ENCODE measurements at places on chromosomes 3 and 15.

DNA sequence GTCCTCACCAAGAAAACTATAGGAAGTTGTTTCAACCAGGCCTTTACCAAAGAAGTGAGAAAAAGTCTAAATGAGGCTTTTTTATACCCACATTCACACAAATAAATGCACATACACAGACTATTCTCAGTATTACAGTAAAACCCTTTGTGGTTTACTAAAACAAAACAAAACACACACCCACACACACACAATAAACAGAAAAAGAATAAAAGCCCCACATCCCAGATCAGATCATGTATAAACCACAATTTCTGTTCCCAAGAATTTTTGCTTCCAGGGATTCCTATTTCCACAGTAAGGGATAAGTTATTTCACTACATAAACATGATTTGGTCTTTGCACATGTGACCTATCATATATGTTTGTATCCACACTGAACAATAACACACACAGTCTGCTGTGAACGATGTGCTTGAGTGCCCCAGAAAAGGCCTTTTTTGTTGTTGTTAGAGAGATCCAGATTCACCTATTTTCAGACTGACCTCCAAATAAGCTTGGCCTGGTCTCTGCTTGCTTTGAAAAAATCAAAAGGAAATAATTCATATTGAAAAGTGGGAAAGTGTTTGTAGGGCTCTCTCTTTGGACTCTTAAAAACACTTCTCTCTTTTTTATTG is 283.4 kb upstream of the ATP11B start:
- no peak for DNase-seq

- no peak for DNase-seq
These were observed 420.0 kb upstream of the CBLB start for GRCh38 chr3:106288781-106289180.

DNA sequence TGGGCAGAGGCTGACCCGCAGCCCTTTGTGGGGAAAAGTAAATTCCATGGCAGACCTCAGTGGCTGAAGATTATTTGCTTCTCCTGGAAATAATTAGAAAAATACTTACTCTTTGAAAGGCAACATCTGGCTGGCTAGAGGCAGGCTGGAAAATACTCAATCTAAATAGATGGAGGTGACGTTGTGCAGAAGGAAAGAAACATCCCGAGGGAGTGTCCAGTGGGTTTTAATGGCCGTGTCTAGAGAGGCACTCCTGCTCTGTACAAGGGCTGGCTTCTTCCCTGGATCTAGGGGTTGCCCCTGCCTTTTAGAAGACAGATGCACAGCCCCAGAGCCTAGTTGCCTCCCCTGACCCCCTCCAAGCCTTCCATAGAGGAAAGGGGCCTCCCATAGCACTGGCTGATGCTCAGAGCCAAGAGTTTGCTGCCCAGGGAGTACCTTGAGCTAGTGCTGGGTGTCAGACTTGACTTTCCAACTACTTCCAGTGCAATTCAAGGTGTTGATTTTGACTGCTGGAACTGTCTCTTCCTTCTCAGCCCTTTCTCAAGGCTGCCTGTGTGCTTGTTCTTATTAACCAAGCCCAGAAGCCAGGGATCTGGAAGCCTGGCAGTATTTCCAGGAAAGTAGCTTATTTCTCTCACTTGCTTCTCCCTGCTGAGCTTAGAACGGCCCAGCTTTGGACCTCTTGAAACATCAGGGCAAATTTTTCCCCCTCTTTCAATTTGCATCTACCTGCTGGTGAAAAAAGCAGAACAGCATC is 27.4 kb downstream of the CGNL1 start:
- no peak for DNase-seq

DNA sequence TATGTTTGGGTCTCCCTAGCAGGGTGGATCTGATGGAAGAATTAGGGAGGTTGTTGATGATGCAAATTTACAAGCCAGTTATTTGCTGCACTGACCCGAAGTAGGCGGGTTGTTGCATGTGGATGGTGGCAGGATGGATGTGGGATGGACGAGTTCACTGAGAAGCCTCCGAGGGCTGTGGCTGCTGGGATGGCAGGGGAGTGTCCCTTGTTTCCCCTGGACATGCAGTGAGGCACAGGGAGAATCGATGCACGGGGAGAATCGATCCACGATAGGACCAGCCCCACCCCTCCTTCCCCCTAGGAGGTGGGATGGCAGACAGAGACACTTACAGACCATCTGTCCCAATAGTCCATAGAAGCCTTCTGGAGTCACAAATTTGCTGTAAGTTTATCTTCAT is 31.0 kb upstream of the KLF13 start:
- DNase-seq = no peak

GRCh38 chr3:155491696-155492095 is 198.2 kb upstream of the STRIT1 start:
- DNase-seq = no peak

- no peak for DNase-seq
These were observed 184.6 kb upstream of the TRIM42 start for GRCh38 chr3:140493271-140493670.

- DNase-seq = no peak
These were observed 181.6 kb upstream of the RASGRP1 start for GRCh38 chr15:38746211-38746610.

DNA sequence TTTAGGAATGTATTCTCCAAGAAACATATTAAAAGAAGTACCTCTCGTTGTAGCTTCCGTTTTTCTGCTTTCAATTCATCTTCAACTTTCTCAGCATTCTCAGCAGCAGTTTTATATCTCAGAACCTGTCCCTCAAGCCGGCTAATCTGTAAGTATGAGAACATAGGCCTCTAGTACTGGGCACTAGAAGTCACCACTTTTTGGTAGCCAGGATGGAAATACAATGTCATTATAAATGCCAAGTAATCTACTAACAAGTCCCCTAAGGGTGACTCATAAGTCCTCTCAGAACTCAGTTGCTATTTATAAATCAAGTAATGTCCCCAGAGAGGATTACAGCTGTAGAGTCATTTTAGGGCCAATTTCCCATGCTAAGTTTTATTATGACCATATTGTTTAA is 61.1 kb downstream of the MLH1 start:
- DNase-seq = no peak

- DNase-seq = no peak
These were observed 3.7 kb downstream of the ACVR2B start for GRCh38 chr3:38457111-38458003.

DNA sequence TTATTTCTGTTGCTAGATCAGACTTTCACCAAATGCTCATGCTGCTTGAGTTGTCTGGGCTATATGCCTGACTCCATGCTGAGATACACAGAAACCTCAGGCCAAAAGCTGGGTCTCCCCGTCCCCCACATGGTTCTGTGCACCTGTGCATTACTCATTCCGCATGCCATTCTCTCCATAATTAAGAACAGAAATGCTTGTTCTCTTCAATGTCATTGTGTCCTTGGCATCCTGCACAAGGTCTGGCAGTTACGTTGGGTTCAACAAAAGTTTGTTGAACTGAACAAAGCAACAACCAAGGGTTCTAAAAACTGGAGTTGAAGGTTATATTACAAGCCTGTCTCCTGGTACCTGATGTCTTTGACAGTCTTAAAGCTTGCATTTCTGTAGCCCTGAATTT is 177.5 kb downstream of the FNDC3B start:
- no peak for DNase-seq

- DNase-seq = no peak
These were observed 554.8 kb downstream of the NAALADL2 start for GRCh38 chr3:175413926-175414325.

DNA sequence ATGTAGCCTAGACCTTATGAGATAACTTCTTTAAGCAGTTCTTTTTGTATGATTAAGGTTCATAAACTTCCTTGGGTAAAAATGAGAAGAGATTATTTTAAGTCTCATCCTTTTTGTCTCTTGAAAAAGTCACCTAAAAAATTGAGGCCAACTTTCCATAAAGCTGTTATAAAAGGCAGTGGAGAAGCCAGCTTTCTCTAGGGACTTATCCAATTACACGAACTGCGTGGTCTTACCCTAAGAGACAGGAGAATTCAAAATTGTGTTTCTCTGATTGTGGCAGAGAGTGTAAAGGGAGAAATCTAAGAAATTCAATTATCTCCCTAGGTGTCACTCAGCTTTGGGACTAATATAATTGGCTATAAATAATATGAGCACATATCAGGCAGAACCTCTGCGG is 262.0 kb downstream of the SHOX2 start:
- no peak for DNase-seq

- no peak for DNase-seq
These were observed 701 bp downstream of the SGO1 start for GRCh38 chr3:20185331-20185678.

GRCh38 chr3:12758025-12758781 is 856 bp downstream of the TMEM40 start:
- no peak for DNase-seq

GRCh38 chr3:37093481-37093880 is 80.9 kb downstream of the LRRFIP2 start:
- DNase-seq = no peak

- DNase-seq = no peak
These were observed 4.4 kb downstream of the CPLX3 start for GRCh38 chr15:74830868-74831267.

DNA sequence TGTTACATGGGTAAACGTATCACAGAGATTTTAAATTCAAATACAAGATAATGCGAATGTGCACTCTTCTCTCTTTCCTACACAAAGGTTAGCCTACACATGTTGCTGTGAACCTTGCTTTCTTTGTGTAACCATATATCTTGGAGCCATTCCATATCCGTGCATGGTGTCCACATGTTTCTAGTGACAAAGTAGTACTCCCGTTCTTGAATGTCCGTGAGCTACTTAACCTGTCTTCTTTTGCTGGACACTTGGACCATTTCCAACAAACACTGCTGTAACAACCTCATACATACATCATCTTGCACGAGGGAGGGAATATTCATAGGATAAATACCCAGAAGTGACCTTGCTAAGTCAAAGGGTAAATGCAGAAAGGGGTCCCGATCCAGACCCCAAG is 75.0 kb downstream of the STRIT1 start:
- DNase-seq = no peak

DNA sequence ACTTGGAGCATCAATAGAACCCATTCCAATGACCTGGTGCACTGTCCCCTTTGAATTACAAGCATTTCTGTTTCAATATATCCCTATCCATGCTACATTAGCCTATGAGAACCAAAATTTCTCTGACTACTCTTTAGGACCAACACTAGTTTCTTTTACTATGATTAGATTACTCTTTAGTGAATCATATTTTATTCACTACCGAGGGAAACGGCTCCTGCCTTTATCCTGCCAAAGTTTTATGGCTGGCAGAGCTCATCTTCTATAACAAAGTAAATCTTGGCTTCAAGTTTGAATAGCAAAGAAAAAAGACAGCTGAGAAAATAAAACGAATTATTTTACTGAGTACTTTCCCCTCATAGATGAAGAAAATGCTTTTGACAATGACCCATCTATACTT is 120.9 kb downstream of the SLC9A9 start:
- no peak for DNase-seq

GRCh38 chr15:64014995-64015394 is 31.3 kb downstream of the DAPK2 start:
- DNase-seq = no peak

- no peak for DNase-seq
These were observed 106.3 kb upstream of the RNU6-1 start for GRCh38 chr15:67945951-67946700.

GRCh38 chr3:40642812-40643211 is 118.1 kb downstream of the ZNF621 start:
- no peak for DNase-seq

GRCh38 chr3:31671976-31672375 is 139.3 kb downstream of the STT3B start:
- no peak for DNase-seq

GRCh38 chr3:154758109-154758868 is 321.8 kb upstream of the MME start:
- no peak for DNase-seq

- no peak for DNase-seq
These were observed 131.7 kb upstream of the PLXND1 start for GRCh38 chr3:129738172-129738571.

DNA sequence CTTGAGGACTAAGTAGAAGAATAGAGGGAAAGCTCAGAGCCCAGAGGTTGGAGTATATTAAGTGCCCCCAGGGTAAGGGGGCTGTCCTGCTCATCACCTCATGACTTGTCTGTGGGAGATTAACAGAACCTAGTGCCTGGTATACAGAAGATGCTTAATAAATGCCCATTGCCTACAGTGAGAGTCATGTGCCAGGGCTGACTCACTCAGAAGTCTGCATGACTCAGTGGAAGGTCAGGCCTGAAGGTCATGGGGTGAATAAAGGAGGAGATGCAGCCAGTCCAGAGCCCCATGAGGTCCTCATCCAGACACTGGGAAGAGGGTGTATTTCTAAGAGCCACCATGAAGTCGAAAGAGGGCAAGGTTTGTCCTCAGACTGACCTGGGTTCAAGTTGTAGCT is 62.5 kb upstream of the TLE3 start:
- no peak for DNase-seq

GRCh38 chr3:175274056-175274455 is 414.9 kb downstream of the NAALADL2 start:
- DNase-seq = no peak

DNA sequence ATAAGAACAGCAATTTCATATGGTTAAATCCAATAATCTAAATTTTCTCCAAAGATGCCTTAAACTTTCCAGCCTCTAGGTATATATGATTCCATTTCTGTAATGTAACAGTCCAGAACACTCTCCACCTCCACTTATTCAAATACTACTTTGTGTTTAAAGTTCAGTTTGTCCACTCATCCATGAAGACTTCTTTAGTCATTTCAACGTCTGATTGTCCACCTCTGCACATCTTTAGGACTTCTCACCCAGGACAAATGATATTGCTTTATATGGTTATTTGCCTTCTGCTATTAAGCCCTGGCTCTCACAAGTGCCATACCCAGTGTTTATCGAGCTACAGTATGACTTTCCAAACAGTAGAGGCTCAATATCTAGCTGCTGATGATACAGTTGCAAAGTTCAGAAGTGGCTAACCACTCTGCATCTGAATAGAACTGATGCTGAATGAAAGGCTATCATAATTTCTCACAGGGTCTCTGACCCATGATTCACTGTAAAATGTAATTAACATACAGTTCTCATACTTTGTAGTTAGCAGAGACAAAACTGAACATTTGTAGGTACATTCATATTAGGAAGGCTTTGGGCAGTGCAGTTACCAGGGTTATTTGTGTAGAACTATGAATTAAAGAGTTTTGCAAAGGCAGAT is 93.7 kb upstream of the MBNL1 start:
- no peak for DNase-seq

DNA sequence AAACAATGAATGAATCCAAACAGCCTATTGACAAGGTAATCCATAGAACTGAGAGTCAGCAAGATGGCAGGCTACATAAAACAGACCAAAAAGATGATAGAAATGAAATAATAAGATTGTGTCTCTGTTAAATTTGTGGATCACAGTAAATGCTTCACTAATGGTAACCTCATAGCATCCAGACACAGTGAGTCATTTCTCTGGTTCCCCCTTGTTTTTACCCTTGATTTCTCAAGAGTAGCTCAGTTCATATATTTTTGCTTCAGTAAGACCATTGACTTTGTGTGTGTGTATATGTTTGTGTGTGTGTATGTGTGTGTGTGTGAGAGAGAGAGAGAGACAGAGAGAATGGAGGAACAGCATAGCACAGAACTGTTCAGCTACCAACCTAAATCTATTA is 546.9 kb downstream of the RBMS3 start:
- no peak for DNase-seq

- no peak for DNase-seq
These were observed 138.6 kb downstream of the GAP43 start for GRCh38 chr3:115761927-115762305.

- no peak for DNase-seq
These were observed 22.4 kb upstream of the ARHGEF3 start for GRCh38 chr3:56823984-56824703.
